ENCODE measurements at places on chromosomes 4 and X. TPM values are rescaled to one million over a fixed set of nuclear protein-coding genes. Genes with fewer than 3 reads are reported as not detected.

- DNase-seq, result no peak
Observed at GRCh38 chr4:136078976-136079375, 1453.3 kb downstream of the PCDH18 start.

GRCh38 chr4:60724623-60725022, 475.5 kb upstream of the ADGRL3 start:
- no peak for DNase-seq

DNA sequence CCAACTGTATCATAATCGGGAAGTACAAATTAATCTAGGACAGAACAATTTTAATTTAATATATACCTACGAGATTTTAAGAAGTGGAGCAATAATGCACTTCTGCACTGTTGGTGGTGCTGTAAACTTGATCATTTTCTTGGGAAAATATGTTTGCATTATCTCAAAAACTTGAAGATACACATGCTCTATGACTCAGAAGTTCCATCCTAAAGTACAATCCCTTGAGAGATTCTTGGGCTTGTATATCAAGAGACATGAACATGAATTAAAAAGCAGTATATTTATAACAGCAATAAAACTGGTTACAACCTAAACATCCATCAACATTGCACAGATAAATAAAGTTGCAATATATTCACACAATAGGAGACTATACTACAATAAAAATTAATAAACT, 168.8 kb downstream of the CLCN4 start:
- DNase-seq, result no peak

DNA sequence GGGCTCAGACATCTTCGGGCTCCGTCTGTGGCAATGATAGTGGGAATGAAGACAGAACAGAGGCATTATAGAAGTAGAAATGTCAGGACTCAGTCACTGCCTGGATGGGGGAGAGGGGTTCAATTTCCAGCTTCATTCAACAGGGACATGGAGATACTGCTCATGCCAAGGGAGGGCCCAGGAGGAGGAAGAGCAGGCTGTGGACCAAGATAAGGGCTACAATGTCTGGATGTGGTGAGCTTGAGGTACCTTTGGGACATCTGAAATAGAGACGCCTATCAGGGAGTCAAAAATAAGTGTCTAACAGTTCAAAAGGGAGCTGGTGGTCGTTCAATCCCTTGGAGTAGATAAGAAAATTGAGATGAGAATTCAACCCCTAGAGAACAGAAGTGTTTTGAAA, 34.5 kb downstream of the ELF4 start:
- no peak for DNase-seq

GRCh38 chr4:24589448-24589847, 5.1 kb upstream of the DHX15 start:
- DNase-seq, result no peak

GRCh38 chr4:138897811-138898226, 117.8 kb upstream of the NOCT start:
- DNase-seq, result no peak

GRCh38 chr4:97153042-97153441, 990.2 kb downstream of the STPG2 start:
- DNase-seq, result no peak

- DNase-seq, result no peak
Observed at GRCh38 chrX:135009057-135009610, 13.2 kb downstream of the RTL8B start.

GRCh38 chrX:132092439-132093065, 35.3 kb downstream of the FRMD7 start:
- peak; percentile 33 for DNase-seq

DNA sequence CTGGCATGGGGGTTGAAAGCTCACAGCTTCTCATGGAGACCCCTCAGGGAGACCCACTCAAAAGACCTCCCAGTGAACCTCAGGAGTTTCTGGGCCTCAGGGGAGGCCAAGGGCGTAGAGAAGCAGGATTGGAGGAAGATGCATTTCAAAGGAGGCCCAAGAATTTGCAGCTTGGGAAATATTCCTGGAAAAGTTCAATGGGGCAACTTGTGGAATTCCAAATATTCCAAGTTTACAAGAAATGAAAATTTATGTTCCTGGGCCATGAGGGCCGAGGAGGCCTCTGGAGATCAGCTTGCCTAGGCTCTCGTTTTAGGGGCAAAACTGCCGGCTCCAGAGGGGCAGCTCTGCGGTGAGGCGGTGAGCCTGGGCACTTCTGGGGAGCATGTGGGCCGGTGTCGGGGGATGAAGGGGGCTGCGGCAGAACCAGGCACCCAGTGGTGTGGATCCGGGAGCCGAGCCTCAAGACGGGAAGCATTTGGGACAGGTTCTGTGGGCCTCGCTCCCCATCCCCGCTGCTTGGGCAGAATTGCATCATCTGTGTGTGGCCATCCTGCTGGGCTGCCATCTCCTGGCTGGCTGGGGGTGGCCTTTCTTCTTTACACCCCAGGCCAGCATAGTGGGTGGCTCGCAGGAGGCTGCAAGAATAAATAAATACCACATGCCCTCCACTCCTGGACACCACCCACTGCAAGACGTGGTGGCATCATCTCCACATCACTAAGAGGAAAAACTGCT, 54.6 kb upstream of the GPR78 start:
- no peak for DNase-seq

- DNase-seq, result no peak
Observed at GRCh38 chr4:80610845-80611677, 275.5 kb downstream of the CFAP299 start.

- no peak for DNase-seq
Observed at GRCh38 chr4:71553605-71554004, 214.8 kb downstream of the SLC4A4 start.

GRCh38 chr4:5757536-5757935, 46.5 kb downstream of the EVC start:
- DNase-seq, result no peak

DNA sequence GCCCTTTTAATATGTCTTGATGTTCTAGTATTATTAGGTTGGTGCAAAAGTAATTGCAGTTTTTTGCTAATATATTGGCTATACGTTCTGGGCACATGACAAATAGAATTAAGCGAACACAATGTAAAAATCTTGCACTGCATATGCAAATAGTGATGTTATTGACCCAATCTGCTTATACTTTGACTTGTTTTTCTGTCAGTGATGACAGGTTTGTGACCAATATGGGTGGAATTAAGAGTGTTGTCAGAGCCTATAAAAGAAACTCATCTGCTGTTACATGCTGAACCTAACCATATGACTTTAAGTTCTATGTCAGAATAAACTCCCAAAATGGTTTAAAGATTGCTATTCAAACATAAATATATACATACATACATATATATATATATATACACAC, 30.7 kb upstream of the HPGD start:
- no peak for DNase-seq

DNA sequence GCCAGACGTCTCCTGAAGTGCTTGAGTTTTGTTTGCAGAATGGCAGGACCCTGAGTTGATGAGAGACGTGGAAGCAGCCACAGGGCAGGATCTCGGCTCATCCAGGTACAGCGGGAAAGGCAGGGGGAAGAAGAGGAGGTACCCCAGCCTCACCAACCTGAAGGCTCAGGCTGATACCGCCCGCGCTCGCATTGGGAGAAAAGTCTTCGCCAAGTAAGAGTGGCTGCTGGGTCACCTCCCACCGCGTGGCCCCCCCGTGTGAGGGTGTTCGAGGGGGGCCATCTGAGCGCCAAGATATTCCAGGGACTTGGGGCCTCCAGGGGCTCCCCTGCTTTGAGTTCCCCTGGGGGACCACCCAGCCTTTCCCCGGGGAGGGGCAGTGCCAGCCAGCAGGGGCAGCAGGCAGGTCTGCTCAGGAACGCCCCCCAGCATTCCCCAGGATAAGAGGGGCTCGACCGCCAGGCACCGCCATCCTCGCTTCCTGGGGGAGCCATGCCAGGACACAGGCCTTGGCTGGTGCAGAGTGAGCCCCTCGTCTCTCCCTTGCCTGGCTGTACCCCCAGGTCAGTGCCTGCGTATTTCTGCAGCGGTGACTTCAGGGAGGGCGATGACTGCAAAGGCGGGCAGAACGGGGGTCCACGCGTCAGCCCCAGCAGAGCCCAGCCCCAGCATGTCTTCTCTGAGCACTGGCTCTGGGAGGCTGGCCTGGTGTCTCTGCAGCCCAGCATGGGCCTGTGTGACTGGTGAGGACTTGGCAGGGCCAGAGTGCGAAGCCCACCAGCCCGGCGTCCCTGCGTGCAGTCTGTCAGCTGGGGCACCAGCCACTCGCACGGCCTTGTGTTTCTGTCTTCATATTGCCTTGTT, 22.3 kb downstream of the NKX1-1 start:
- no peak for DNase-seq

Gene CLDN22
- not detected for total RNA-seq

Gene PRDX4
- total RNA-seq, result 112 TPM

Gene PLK4
- 16.6 TPM for total RNA-seq

Gene CDKL2
- total RNA-seq, result 0.33 TPM

Gene CLNK
- not detected for total RNA-seq

Gene TMEM165
- 72.3 TPM for total RNA-seq

Gene FAM47A
- total RNA-seq, result not detected

Measured in activated T-cell treated with anti-CD3 and anti-CD28 coated beads, Interleukin-2, amount 50 U/mL, for 4 hours (primary cell).